Activated T-helper 1 cell treated with anti-CD3 and anti-CD28 coated beads, Interleukin-12 subunit alpha, Interleukin-12 subunit beta, Interleukin-2, Interleukin-4 antibody, amounts not matched to agents 30 ng/mL and 10 ng/mL and 1 ng/mL, durations not matched to agents 14 hours and 24 hours and 36 hours (primary cell): ENCODE measurements at places on chromosomes 1 and 21. TPM values are rescaled to one million over a fixed set of nuclear protein-coding genes. Genes with fewer than 3 reads are reported as not detected.

- H3K4me3 ChIP-seq, result no peak overlapping the region
- DNase-seq, result no peak
- no peaks in the 10 kb centered on the region for H3K27me3 ChIP-seq
Observed at GRCh38 chr1:196229546-196229945, 378.7 kb downstream of the KCNT2 start.

DNA sequence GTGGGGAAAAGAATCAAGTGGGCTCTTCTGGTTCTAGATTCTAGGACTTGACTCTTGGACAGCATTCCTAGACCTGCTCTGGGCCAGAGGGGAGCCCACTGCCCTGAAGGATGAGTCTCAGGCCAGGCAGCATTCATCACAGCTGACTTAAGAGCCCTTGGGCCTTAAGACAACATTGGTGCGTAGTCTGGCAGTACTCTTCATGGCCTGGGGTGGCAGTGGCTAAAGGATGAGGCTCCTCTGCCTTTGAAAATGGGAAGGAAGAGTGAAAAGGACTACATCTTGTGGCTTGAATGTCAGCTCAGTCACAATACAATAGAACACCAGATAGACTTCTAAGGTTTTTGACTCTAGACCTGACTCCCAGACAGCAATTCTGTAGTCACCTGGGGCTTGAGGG lies 1415.1 kb upstream of the PRMT6 start:
- H3K36me3 ChIP-seq, result no peaks in the 10 kb centered on the region
- no peak overlapping the region for H3K4me3 ChIP-seq
- DNase-seq, result no peak
- no peaks in the 10 kb centered on the region for H3K27me3 ChIP-seq
- no peaks in the 10 kb centered on the region for H3K4me1 ChIP-seq
- H3K27ac ChIP-seq, result no peak overlapping the region

DNA sequence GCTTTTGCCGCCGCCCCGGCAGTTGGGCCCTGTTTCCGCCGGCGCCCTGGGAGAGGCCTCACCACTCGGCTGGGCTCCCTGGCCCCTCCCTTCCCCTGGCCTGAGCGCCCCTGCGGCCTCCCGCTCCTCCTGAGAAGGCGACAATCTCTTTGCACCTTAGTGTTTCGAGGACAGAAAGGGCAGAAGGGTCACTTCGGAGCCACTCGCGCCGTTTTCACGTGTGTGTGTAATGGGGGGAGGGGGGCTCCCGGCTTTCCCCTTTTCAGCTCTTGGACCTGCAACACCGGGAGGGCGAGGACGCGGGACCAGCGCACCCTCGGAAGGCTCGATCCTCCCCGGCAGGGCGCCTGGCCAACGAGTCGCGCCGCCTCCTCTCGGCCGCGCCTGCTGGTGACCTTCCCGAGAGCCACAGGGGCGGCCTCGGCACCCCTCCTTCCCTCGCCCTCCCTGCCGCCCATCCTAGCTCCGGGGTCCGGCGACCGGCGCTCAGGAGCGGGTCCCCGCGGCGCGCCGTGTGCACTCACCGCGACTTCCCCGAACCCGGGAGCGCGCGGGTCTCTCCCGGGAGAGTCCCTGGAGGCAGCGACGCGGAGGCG lies 432 bp upstream of the SIM2 start:
- H3K27ac ChIP-seq, result no peak overlapping the region
- H3K4me1 ChIP-seq, result peaks cover 5% of the 10 kb centered on the region
- no peak for DNase-seq
- peaks cover 62% of the 10 kb centered on the region for H3K27me3 ChIP-seq

GRCh38 chr1:5509664-5510452 lies 482.4 kb downstream of the NPHP4 start:
- H3K27me3 ChIP-seq, result peaks cover 2% of the 10 kb centered on the region
- no peaks in the 10 kb centered on the region for H3K4me1 ChIP-seq
- peak; percentile 44 for DNase-seq

Gene GBP6
- total RNA-seq, result 0.59 and 0.65 TPM in 2 replicates

Gene NUP210L
- total RNA-seq, result 0.12 TPM in 1 of 2 replicates, not detected in the other

DNA sequence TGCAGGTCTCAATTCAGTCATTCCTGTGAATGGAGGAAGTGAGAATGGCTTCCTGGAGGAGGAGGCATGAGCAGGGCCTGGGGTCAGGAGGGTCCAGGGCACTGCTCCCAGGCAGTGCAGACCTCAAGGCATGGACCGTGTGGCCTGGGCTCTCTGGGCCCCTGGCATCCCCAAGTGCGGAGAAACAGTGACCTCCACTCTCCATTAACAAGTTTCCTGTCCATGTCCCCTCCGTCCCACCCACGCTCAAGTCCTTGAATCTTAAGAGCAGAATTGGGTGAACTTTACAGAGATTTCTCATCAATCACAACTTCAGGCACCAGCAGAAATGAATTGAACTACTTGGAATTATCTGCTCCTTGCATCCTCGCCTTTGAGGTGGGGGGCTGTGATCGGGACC lies 211.1 kb downstream of the NPHP4 start:
- DNase-seq, result no peak
- H3K27me3 ChIP-seq, result no peaks in the 10 kb centered on the region
- H3K4me1 ChIP-seq, result no peaks in the 10 kb centered on the region

- DNase-seq, result no peak
- no peaks in the 10 kb centered on the region for H3K36me3 ChIP-seq
- H3K4me3 ChIP-seq, result no peak overlapping the region
- no peaks in the 10 kb centered on the region for H3K27me3 ChIP-seq
- no peak overlapping the region for H3K27ac ChIP-seq
Observed at GRCh38 chr21:24272521-24272938, 1334.8 kb downstream of the MRPL39 start.

Gene CRNN
- total RNA-seq, result not detected in 2 replicates

Gene PAQR7
- total RNA-seq, result 5.8 and 6.1 TPM in 2 replicates

Gene MRPL9
- total RNA-seq, result 136 and 141 TPM in 2 replicates

GRCh38 chr1:9888886-9889285 lies 21.2 kb downstream of the CTNNBIP1 start:
- no peak overlapping the region for H3K4me3 ChIP-seq
- H3K4me1 ChIP-seq, result peaks cover 13% of the 10 kb centered on the region
- no peaks in the 10 kb centered on the region for H3K27me3 ChIP-seq

- no peaks in the 10 kb centered on the region for H3K4me1 ChIP-seq
- no peak overlapping the region for H3K27ac ChIP-seq
- no peak for DNase-seq
- no peaks in the 10 kb centered on the region for H3K36me3 ChIP-seq
Observed at GRCh38 chr1:227415115-227415790, 97.0 kb upstream of the CDC42BPA start.

- no peak for DNase-seq
- peaks cover 31% of the 10 kb centered on the region for H3K4me1 ChIP-seq
- no peak overlapping the region for H3K4me3 ChIP-seq
- no peaks in the 10 kb centered on the region for H3K36me3 ChIP-seq
- H3K27ac ChIP-seq, result no peak overlapping the region
Observed at GRCh38 chr1:54809496-54810074, 8.5 kb upstream of the TTC22 start.

Gene SERTAD4
- not detected in 2 replicates for total RNA-seq

DNA sequence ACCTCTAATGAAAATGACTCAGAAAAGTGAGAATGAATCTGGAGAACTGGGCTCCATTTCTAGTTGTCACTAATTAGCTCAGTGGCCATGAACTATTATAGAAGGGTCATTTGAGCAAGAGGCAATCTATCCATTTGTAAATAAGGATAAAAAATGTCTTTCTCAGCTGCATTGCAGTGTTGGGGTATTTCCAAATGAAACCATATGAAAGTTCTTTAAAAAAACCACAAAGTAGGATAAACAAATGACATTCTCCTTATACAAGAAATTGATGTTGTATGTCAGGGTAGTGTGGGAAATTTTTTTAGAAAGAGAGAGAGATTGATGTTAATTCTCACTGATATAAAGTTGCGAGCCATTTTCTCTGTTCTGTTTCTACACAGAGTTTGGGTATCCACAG lies 26.0 kb downstream of the FMO3 start:
- H3K27me3 ChIP-seq, result peaks cover 4% of the 10 kb centered on the region
- H3K27ac ChIP-seq, result no peak overlapping the region
- H3K4me3 ChIP-seq, result no peak overlapping the region
- DNase-seq, result no peak
- no peaks in the 10 kb centered on the region for H3K36me3 ChIP-seq

DNA sequence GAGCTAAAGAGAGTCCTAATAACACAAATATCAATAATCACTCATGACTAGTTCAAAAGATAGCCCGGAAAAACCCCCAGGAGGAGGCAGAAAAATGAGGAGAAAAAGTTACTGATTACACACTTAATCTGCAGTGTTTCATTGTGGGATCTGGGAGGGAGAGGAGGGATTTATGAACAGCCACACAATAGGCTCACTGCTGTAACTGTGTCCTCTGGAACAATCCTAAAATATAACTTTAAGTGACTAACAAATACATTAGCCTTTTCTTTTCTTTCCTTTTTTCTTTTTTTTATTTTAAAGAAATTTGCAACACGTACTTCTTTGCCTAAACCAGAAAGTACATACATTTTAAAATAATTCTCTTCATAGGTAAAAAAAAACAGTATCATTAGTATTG lies 106.3 kb upstream of the LBR start:
- no peaks in the 10 kb centered on the region for H3K4me1 ChIP-seq
- no peak for DNase-seq
- no peak overlapping the region for H3K27ac ChIP-seq
- no peak overlapping the region for H3K4me3 ChIP-seq
- H3K36me3 ChIP-seq, result no peaks in the 10 kb centered on the region

DNA sequence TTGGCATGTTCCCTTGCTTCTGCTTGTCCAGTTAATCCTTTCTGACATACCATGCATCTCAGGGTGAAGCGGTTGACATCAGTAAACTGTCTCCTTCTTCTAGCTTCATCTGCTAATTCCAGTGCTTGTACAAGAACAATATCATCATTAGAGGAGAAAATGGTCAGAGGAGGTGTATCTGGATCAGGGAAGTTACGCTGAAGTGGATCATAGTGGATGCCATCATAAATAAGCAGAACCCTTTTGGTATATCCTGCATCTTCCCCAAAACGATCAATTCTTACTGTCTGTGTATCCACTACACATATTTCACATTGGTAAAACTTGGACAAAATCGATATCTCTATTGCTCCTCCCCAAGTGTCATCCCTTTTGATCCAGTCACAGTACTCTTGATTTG lies 2.0 kb downstream of the YOD1 start:
- peaks cover 3% of the 10 kb centered on the region for H3K27me3 ChIP-seq
- DNase-seq, result no peak
- H3K4me1 ChIP-seq, result peaks cover 68% of the 10 kb centered on the region
- H3K36me3 ChIP-seq, result peaks cover 36% of the 10 kb centered on the region
- H3K4me3 ChIP-seq, result peak overlapping the region; percentile 100

DNA sequence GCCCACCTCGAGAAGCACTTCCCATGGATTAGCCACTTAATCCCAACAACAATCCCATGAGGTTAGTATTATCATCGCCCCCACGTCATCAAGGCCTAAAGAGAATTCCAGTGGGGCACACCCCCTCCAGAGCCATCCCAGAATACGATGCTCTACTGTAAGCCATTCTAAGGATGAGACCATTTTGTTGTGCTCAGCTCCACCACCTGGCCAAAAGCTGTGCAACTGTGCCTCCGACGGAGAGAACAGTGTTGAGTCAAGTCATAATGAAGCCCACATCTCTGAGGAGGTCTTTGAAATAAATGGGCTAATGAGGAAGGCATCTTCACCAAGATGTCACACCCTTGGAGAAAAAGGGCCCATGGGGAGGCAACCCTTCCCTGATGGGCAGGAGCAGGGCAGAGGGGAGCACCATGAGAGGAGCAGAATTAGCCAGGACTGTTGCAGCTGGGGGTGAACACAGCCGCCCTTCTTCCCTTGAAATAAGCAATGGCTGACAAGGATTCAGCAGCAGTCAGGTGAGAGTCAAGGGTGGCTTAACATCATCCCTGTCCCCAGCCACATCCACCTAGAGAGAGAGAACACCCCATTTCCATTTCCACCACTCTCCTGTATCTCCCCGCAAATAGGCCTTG lies 14.6 kb downstream of the SYF2 start:
- no peak overlapping the region for H3K4me3 ChIP-seq
- DNase-seq, result no peak
- peaks cover 20% of the 10 kb centered on the region for H3K36me3 ChIP-seq

DNA sequence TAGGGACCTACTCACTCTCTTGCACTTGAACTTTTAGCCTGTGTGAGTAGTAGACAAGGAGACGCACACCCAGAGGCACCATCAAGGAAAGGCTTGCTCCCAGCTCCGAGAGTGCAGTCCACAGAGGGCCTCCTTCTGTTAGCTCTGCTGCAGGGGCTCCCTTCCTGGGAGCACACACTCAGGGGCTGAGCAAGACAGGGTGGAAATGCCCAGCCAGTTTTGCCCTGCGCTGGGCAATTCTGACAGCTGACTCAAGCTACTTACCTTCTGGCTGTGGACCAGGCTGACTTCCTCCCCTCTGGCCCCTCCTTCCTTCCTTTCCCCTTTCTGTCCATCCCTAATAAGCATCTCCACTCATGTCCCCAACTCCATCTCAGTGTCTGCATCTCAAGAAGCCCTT lies 449.1 kb downstream of the PTPRU start:
- peaks cover 64% of the 10 kb centered on the region for H3K4me1 ChIP-seq
- no peak overlapping the region for H3K27ac ChIP-seq
- H3K36me3 ChIP-seq, result no peaks in the 10 kb centered on the region
- no peak for DNase-seq
- H3K4me3 ChIP-seq, result no peak overlapping the region

GRCh38 chr1:47855230-47855629 lies 142.0 kb downstream of the TRABD2B start:
- H3K36me3 ChIP-seq, result no peaks in the 10 kb centered on the region
- no peak overlapping the region for H3K4me3 ChIP-seq
- DNase-seq, result no peak
- no peaks in the 10 kb centered on the region for H3K27me3 ChIP-seq

- peaks cover 19% of the 10 kb centered on the region for H3K27me3 ChIP-seq
- no peak overlapping the region for H3K4me3 ChIP-seq
- H3K27ac ChIP-seq, result no peak overlapping the region
- no peak for DNase-seq
Observed at GRCh38 chr1:201096977-201097856, 15.0 kb downstream of the CACNA1S start.

DNA sequence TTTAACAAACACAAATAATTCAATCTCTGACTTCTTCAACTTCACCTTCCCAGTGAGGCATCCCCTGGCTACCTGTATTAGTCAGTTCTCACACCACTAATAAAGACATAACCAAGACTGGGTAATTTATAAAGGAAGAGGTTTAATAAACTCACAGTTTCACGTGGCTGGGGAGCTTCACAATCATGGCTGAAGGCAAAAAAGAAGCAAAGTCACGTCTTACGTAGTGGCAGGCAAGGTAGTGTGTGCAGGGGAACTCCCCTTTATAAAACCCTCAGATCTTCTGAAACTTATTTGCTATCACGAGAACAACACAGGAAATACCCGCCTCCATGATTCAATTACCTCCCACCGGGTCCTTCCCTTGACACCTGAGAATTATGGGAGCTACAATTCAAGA lies 478.5 kb downstream of the ADGRL2 start:
- H3K27ac ChIP-seq, result no peak overlapping the region
- no peaks in the 10 kb centered on the region for H3K27me3 ChIP-seq
- no peak overlapping the region for H3K4me3 ChIP-seq
- no peaks in the 10 kb centered on the region for H3K4me1 ChIP-seq
- no peak for DNase-seq

Gene UTS2
- total RNA-seq, result not detected in 2 replicates

Gene CFAP141
- total RNA-seq, result not detected in 2 replicates

GRCh38 chr1:21906173-21907078 lies 30.7 kb downstream of the HSPG2 start:
- peaks cover 4% of the 10 kb centered on the region for H3K27me3 ChIP-seq
- H3K4me1 ChIP-seq, result peaks cover 26% of the 10 kb centered on the region
- no peaks in the 10 kb centered on the region for H3K36me3 ChIP-seq
- H3K27ac ChIP-seq, result no peak overlapping the region
